Mesothelial cell of epicardium (in vitro differentiated cells): ENCODE measurements at places on chromosomes 16 and 17.

- DNase-seq: no peak
Observed at GRCh38 chr17:41343029-41343428, 7.6 kb downstream of the KRT33A start.

GRCh38 chr16:30541502-30542329, 7.1 kb upstream of the ZNF747 start:
- DNase-seq: no peak

DNA sequence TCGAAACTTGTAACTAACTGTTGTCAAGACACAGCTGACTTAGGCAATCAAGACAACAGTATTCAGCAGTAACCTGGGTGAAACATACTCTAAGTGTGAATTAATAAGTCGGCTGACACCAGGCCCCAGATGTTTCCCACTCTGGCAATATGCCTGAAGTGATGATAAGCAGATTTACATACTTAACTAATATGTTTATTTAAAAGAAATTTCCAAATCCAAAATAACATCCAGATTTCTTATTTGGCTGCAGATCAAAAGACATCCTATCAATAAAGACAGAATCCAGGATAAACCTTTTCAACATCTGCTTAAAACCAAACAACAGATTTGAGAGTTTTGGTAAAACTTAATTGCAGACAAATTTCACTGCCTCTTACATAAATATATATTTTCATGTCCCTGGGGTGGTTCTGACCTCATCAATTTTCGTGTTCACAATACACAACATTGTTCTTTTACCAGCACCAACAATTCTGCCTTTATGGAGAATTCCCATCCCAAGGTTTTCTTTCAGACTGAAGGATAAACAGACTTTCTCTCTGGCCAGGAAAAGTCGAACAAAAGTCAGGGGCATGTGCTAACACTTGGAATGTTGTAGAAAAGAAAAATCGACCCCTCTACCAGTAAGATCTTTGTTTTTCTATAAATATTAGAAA, 45.1 kb upstream of the TOX3 start:
- no peak for DNase-seq

GRCh38 chr16:84641643-84642358, 6.5 kb upstream of the KLHL36 start:
- no peak for DNase-seq

GRCh38 chr16:2296661-2297505, 29.0 kb upstream of the RNPS1 start:
- DNase-seq: no peak

- DNase-seq: no peak
Observed at GRCh38 chr17:82779541-82779940, 27.7 kb downstream of the TBCD start.
